T47D (cell line): ENCODE measurements at places on chromosomes 2 and 18.

DNA sequence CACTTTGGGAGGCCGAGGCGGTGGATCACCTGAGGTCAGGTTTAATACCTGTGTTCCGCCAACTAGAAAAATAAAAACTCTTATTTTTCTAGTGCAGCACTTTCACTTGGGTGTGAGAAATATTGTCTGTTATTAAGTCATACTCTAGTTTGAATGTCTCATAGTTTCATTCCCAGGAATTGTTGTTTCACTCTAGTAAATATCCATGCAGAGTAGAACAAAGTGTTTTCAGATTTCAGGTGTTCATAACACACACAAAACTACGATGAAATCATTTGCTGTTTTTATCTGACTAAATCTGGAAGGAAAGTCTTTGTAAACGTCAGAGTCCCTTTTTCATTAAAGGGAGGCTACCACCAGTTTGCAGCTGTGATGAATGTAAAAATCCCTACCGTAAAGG is 4.0 kb downstream of the FAM117B start:
- no peak for DNase-seq

DNA sequence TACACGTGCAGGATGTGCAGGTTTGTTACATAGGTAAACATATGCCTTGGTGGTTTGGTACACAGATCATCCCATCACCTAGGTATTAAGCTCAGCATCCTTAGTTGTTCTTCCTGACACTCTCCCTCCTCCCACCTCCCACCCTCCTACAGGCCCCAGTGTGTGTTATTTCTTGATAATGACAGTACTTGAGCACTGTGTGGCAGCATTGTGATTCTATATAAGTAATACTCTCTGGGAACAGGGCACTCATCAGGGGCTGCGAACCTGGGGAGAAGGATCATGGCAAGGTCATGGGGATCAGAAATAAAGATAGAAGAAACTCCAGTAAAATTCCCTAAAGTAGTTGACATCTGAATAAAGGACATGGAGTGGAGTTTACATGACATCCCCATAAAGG is 1256.2 kb upstream of the CRIM1 start:
- no peak for DNase-seq

DNA sequence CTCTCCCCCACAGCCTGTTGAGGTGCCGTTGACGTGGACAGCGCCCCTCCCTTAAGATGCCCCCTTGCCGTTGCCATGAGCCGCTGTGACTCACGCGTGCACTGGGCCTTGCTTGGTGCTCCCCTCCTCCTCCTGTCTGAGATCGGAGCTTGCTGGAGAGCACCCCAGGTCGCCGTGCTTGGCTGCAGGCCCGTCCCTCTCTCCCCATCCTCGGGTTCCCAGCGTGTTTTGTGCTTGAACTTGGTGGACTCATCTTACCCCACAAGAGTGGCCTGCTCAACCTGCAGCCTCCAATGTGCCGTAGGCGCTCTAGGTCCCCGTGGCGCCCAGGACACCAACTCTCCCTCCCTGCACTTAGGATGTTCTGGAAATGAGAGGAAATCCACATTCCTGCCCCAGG is 39.9 kb downstream of the GBX2 start:
- no peak for DNase-seq

DNA sequence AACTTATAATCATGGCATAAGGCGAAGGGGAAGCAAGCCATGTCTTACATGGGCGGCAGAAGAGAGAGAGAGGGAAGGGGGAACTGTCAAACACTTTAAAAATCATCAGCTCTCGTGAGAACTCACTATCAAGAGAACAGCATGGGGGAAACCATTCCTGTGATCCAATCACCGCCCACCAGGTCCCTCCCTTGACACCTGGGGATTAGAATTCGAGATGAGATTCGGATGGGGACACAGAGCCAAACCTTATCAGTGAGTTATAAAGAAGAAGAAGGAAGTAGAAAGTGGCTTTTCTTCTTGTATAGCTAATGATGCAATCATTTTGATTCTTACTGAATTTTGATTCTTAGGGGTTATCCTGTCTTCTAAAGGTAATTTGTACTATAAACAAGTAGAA is 51.4 kb downstream of the SMCHD1 start:
- no peak for DNase-seq

DNA sequence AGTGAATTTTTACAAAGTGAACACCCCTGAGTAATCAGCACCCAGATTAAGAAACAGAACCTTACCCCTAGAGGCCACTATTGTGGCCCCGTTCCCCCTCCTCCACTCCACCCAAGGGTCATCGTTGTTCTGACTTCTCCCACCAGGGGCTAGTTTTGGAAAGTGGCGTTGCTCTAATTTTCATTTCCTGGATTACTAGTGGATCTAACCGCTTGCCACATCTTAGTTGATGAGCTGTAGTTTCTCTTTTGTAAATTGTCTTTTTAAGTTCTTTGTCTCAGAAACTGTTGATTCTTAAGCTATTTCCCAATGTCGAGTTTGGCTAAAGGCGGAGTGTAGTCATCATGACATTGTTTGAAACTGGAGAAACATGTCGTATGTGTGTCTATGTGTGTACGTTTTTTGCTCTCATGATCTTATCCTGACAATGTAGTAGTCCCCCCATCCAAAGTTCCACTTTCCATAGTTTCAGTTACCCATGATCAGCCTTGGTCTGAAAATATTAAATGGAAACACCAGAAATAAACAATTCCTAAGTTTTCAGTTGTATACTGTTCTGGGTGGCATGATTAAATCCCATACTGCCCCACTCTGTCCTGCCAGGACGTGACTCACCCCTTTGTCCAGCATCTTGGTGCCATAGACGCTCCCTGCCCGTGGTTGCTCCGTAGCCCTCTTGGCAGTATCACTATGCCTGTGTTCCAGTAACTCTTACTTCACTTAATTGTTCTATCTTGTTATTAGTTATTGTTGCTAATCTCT is 71.0 kb upstream of the SP3 start:
- no peak for DNase-seq

GRCh38 chr2:64502860-64503259 is 21.3 kb upstream of the AFTPH start:
- DNase-seq, result peak; percentile 32

GRCh38 chr2:218275371-218276072 is 5.2 kb downstream of the PNKD start:
- no peak for DNase-seq

GRCh38 chr2:200469708-200470211 is 40.1 kb downstream of the KCTD18 start:
- no peak for DNase-seq
